COLO829 (cell line): ENCODE measurements at places on chromosomes 11 and 22.

GRCh38 chr11:102163368-102163767 is 53.1 kb downstream of the YAP1 start:
- DNase-seq: no peak

DNA sequence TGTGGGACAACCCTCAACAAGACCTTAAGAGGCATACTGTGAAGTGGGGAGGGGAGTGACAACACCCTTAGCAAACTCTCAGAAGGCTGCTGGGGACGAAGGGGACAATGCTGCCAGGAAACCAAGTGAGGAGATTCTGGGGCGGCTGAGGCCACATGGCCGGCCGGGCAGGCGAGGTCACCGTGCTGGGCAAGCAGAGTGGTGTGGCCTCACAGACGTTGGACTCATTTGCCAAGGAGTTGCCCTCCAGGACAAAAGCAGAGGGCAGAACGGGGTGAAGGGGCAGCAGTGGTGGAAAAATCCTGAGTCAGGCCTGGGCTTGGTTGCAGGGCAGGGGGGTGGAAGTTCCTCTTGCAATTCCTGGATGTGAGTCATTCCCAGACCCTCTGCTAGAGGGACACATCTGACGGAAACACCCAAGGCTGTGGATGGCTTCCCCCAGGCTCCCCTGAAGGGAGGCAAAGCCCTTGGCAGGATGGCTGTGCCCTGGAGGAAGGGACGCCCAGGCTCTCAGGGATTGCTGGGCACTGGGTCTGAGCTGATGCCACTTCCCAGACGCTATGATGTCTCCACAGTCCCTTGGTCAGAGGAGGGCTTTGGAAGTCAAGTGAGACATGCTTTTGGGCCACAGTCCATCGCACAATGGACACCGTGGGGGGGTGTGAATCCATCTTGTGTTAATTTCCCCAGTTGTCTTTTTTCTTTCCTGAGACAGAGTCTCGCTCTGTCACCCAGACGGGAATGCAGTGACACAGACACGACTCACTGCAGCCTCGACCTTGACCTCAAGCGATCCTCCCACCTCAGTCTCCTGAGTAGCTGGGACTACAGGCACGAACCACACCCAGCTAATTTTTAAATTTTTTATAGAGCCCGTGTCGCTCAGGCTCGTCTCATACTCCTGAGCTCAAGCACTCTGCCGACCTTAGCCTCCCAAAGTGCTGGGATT is 16.2 kb upstream of the SHANK3 start:
- DNase-seq: no peak

DNA sequence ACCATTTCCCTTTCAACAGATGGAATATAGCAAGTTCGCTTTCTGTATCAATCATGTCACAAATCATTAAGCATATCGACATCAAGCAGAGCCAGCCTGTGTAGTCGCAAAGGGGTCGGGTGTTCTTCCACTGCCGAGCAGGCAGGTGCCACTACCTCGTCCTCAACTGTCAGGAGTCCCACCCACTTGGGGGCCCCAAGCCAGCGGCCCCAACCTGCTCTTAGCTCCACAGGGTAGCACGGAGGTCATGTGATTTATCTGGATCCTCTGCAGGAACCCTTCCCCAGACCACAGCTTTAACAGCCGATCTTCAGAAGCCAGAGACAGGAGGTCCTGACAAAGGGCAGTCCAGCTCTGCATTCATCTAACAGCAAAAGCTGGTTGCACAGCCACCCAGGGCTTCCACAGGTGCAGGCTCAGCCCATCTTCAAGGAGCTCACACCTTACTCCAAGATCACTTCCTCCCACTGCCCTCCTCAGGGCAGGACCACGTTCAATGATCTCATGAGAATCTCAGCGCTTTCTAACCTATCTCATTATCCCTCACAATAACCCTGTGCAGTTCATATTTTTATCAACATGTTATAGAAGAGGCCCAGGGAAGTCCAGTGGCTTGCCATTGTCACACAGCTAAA is 110.2 kb downstream of the TRIM29 start:
- no peak for DNase-seq

GRCh38 chr11:110566577-110566976 is 136.8 kb downstream of the FDX1 start:
- no peak for DNase-seq

GRCh38 chr22:50184004-50184901 is 1.5 kb upstream of the TRABD start:
- no peak for DNase-seq

GRCh38 chr11:128733440-128734102 is 39.7 kb downstream of the FLI1 start:
- no peak for DNase-seq

DNA sequence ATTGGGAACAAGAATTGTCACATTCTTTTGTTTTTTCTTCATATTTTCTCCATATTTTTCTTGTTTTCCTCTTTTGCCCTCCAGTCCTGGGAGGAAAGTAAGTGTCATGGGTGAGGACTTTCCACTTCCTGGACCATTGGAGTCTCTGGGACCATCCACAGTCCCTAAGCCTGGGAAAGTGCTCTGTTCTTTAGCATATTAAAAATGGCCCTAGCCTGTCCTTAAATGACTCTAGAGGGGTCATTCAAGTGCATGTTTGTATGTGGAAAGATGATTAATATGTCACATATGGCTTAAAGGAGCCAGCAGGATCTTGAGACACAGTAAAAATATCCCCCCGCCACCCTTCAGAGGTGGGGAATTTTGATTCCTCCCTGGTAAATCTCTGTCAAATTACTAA is 20.1 kb upstream of the SCGB1D1 start:
- no peak for DNase-seq

- DNase-seq: no peak
These were observed 35.0 kb downstream of the TPBGL start for GRCh38 chr11:75275581-75275980.

DNA sequence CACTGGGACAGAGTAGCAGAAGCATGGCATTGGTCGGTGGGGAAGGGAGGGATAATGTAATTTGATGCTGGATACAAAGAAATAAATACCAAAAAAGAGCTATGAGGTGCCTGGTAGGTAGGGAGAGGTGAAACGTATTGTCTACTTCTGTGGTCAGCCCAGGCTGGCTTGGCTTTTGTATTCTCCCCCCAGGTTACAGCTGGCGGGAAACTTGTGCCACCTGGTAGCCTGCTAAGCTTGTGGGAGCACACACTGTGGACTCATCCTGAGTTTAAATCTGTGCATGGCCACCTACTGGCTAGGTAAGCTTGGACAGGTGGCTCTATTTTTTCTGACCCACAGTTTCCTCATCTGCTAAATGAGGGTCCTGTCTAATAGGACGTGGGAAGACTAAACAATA is 165.2 kb upstream of the E2F8 start:
- no peak for DNase-seq

DNA sequence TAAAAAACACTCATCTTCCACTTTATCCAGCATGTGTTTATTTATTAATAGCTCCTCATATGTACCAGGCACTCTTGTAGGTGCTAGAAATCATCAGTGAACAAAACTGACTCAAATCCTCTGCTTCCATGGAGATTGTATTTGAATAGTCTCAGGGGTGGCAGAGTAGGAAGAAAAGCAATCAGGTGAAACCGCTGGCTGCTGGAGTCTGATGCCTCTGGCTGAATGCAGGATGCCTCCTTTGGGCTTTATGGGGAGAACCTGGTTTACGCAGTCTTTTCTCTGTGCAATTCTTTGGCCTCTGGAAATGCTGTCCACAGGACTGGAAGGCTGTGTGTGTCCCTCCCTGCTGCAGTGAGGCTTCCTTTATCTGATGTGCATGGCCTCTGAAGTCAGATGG is 12.8 kb upstream of the OSBP2 start:
- DNase-seq: no peak

GRCh38 chr11:131537748-131538147 is 167.3 kb downstream of the NTM start:
- DNase-seq: no peak
